ENCODE measurements at places on chromosomes 3 and 15.
A peak's percentile ranks its signal among the peaks of the same experiment; 100 is the strongest.

GRCh38 chr15:64092075-64092820 is 1.4 kb downstream of the CIAO2A start:
- no peak for DNase-seq

DNA sequence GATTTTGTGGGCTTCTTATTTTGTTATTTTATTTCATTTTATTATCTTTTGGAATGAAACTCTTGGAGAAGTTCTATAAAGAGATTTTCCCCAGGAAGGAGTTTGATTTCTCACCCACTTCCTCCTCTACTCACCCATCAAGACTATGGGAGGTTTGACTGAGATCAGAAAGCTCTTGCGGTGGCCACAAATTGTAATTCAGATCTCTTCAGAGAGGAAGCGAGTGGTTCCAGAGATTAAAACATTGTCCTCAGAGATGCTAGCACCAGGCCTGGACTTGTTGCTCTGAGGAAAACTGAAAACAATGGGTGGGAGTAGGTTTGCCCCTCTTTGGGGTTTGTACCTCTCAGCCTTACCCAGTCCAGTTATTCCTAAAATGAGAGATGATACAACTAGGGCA is 8.1 kb upstream of the MUC13 start:
- DNase-seq, result no peak

DNA sequence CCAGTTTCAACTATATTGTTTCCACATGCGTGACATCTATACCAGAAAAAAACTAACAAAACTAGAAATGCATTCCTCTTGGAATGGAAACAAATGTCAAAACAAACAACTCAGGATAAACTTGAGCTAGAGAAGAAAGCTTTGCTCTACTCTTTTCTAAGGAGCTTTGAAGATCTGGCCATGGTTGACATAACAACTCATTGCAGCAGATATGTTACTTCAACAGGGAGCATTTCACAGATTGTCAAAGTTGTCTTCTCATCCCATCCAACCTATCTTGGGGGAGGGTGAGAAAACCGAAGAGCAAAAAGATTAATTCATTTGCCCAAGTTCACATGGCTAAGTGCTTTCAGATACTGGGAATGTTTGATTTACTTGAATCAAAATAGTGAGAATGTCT is 484.4 kb downstream of the CNTN4 start:
- no peak for DNase-seq

- no peak for DNase-seq
These were observed 189.4 kb downstream of the FEZF2 start for GRCh38 chr3:62183969-62184368.

- DNase-seq, result no peak
These were observed 272.5 kb upstream of the LYSMD4 start for GRCh38 chr15:100005715-100006114.

DNA sequence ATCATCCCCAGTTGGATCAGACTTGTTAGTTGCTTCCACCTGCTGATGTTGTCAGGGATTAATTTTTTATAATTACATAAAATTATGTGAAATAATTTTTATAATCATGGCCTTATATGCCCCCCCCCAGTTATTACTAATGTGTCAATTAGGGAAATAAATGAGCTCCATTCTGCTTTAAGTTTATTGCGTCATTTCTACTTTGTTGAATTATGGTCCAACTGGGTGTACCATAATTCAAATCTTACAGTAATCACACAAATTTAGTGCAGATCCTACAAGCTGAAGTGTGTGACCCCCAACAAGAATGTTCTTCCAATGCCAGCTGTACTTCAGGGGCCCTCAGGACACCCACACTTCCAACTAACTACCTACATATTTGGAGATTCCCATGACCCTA is 7.5 kb upstream of the NDN start:
- DNase-seq, result no peak

- DNase-seq, result no peak
These were observed 237.5 kb downstream of the P3H2 start for GRCh38 chr3:189883113-189883753.

DNA sequence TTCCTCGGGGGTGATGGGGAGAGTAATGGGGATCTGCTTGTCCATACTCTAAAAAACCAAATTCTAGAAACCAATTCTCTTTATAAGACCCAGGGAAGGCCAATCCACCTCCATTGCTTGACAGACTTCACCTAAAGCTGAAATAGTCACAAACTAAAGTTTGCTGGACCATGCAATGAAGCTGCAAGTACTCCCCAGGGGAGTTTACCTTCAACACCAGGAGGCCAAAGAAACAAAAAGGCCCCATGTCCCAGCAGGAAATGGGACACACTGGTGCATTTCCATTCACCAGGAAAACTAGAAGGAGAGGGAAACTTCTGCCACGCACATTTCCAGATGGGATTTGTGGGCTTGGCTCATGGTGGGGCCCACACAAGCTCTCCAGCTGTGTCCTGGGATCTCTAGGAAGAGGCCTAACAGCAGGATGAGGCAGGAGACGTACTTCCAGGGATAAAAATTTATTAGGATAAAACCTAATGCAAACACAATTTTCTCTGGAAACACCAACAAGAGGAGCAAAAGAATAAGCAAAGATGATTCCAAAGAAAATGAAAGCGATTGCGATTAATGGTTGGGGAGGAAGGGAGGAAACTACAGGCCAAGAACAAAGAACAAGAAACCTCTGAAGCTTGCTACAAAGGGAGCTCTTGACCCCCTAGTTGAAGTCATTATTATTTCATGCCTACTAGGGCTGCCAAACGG is 238.0 kb upstream of the LRTM1 start:
- DNase-seq, result no peak

DNA sequence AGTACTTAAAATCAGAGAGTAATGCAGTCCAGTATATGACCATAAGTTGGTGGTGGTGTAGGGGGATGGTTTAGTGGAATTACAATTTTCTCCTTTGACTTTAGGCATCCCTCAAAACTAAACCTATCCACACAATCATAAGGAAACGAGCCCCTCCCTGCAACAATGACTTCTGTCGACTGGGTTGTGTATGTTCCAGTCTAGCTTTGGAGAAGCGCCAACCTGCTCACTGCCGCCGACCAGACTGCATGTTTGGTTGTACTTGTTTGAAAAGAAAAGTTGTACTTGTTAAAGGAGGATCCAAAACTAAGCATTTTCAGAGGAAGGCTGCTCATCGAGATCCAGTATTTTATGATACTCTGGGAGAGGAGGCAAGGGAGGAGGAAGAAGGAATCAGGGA is 52.8 kb downstream of the MGA start:
- DNase-seq, result no peak

GRCh38 chr3:108090049-108090700 is 656 bp downstream of the CD47 start:
- DNase-seq, result peak; percentile 26

- DNase-seq, result peak; percentile 81
These were observed 4.3 kb upstream of the COPG1 start for GRCh38 chr3:129245141-129245540.

DNA sequence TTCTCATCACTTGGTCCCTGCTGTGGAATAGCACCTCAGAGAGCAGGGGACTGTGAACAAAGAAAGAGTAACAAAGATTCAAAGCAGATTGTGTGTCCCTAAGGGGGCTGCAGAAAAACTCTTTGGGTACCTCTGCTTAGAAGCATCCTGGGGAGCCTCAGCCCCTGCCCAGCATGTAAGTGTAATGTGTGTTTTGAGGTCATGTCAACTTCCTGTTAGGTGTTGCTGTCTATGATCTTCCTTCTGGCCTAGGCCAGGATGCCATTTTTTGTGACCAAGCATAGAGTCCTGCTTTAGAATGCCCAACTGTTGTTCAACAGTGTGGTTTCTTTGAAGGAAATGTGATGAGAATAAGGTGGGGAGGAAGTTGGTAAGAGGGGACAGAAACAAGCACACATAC is 77.1 kb upstream of the BCL6 start:
- DNase-seq, result no peak

GRCh38 chr15:51286816-51287215 is 51.6 kb downstream of the CYP19A1 start:
- no peak for DNase-seq

GRCh38 chr3:143151004-143151731 is 31.6 kb downstream of the CHST2 start:
- DNase-seq, result peak; percentile 20

- DNase-seq, result no peak
These were observed 53.1 kb upstream of the FAM3D start for GRCh38 chr3:58719684-58720083.

DNA sequence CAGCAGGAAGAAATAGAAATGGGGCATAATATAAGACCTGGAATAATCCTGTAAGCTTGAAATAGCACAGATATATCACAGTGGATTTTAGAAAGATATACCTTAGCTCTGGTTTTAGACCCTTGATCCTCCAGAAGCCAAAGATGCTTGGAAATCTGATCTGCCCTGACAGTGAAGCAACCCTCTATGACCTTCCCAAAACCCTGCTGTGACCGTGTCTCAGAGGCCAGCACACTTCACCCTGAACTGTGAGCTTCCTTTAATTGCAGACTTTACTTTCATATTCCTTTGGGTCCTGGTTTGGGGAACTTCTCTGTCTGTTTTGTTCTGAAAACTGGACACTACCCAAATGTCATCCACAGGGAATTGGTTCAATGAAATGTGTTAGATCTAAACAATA is 13.0 kb downstream of the MECOM start:
- no peak for DNase-seq

DNA sequence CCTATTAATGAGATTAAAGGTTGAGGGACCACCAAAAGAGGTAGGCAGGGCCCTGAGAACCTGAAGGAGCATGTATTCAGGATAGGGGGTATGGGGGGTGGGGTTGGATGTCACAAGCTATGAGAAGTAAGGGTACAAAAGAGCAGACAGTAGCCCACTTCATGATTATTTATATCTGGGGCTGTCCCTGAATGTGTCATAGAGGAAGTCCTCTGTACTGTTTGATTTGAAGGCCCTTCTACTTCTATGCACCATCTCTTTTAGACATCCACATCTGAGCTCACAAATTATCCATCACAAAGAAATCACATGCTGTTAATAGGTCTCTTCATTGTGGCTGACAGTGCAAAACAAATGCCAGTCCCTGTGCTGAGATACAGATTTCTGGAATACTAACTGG is 68.6 kb downstream of the FHIT start:
- no peak for DNase-seq

GRCh38 chr3:9280451-9281219 is 31.2 kb upstream of the SRGAP3 start:
- peak; percentile 29 for DNase-seq

GRCh38 chr15:59256482-59256881 is 49.8 kb downstream of the LDHAL6B start:
- no peak for DNase-seq

DNA sequence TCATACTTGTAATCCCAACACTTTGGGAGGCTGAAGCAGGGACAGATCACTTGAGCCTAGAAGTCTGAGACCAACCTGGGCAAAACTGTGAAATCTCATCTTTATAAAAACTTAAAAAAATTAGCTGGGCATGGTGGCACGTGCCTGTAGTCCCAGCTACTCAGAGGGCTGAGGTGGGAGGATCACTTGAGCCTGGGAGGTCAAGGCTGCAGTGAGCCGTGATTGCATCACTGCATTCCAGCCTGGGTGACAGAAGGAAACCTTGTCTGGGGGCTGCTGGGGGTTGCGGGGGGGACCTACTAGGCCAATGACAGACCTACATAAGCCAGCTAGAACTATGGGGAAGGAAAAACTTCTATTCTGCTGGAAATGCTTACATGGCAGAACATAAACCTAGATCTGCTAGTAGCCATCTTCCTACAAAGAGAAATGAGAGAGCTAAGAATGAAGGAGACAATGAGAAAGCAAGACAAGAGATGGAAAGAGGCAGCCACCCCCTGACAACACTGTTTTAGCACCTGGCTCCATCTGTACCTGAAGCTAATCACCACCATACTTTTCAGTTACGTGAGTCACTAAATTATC is 23.9 kb downstream of the FOXP1 start:
- DNase-seq, result no peak

- DNase-seq, result no peak
These were observed 235.4 kb downstream of the FMN1 start for GRCh38 chr15:32959077-32959476.

GRCh38 chr15:26098801-26099200 is 235.7 kb upstream of the ATP10A start:
- DNase-seq, result no peak

GRCh38 chr3:156389449-156389950 is 165.4 kb downstream of the SSR3 start:
- no peak for DNase-seq

GRCh38 chr3:188829576-188829975 is 342.2 kb upstream of the TPRG1 start:
- DNase-seq, result no peak

DNA sequence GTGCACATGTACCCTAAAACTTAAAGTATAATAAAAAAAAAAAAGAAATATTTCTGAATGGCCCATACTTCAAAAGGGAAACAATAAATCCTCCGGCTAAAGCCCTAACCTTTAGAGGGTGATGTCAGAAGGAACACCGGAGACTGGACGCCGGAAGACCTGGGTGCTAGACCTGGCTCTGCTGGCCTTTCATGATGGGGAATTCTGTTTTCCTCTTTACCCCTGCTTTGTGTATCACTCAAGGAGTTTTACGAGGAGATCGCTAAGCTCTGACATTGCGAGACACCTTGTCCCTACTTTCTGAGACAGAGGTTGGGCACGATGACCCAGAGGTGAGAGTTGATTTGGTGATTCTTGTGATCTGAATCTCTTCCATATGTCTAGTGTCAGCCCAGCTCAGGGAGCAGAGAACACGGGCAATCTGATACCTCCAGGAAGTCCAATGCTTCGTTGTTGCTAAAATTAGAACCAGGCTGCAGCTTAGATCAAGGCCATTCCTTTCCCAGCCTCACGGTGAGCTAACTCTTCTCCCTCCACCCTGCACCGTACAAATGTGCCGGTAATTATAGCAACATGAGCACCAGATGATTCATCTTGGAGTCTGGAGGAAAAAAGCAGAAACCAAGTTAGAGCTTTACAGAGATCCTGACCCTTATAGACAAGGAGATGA is 42.0 kb upstream of the CFAP161 start:
- DNase-seq, result peak; percentile 83

DNA sequence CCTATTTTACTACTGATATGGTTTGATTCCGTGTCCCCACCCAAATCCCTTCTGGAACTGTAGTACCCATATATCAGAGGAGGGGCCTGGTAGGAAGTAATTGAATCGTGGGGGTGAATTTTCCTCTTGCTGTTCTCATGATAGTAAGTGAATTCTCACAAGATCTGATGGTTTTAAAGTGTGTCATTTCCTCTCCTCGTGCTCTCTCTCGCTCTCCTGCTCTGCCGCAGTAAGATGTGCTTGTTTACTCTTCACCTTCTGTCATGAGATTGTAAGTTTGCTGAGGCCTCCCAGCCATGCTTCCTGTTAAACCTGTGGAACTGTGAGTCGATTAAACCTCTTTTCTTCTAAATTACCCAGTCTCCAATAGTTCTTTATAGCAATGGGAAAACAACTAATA is 81.2 kb upstream of the ZBTB20 start:
- no peak for DNase-seq

- DNase-seq, result no peak
These were observed 28.6 kb downstream of the MEGF11 start for GRCh38 chr15:66224946-66225345.

GRCh38 chr3:39605837-39606236 is 138.4 kb downstream of the MOBP start:
- no peak for DNase-seq

GRCh38 chr3:41148478-41148877 is 50.8 kb upstream of the CTNNB1 start:
- DNase-seq, result no peak

- DNase-seq, result no peak
These were observed 1.1 kb downstream of the NOX5 start for GRCh38 chr15:69015591-69015990.
